Cerebellar nuclear complex (tissue), 1 donor: ENCODE measurements at places on chromosomes 6 and 20.

- no peak for DNase-seq
Observed at GRCh38 chr6:127186889-127187288, 68.4 kb downstream of the RSPO3 start.

GRCh38 chr6:72861059-72861458, 239.2 kb downstream of the KCNQ5 start:
- no peak for DNase-seq

- no peak for DNase-seq
Observed at GRCh38 chr6:141029908-141030307, 1102.8 kb upstream of the GJE1 start.

DNA sequence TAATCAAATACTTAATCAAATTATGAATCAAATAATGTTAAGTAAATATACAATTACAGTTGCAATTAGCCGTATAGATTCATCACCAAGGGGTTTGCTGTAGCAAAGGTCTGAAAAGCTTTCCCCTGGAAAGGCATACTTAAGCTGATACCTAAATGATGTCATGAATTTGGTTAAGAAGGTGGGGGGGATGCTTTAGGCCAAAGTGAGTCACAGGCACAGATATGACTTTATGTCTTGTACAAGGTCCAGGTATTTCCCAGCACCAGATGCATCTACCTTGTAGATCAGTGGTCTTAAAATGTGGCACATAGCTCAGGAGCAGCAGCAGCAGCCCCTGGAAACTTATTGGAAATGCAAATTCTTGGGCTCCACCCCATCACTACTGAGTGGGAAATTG, 557.3 kb upstream of the CDH4 start:
- no peak for DNase-seq

- DNase-seq, result no peak
Observed at GRCh38 chr20:16821211-16822089, 73.3 kb downstream of the OTOR start.

DNA sequence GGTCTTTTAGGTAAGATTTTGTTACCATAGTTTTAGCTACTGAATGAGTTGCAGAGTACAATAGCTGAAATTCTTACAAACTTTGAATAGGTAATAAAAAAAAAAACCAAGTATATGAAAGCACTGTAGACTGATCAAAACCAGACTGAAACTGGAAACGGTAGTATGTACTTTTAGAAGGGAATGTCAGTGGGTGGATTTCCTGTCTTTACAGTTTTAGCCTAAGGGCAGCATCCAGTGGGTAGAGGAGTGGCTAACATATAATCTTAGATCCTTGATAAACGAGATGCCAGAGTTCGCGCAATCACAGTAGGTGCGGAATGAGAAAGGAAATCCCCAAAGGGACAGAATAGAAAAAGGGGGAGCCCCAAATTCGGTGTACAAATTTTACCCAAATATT, 385.9 kb upstream of the RUNX2 start:
- no peak for DNase-seq

DNA sequence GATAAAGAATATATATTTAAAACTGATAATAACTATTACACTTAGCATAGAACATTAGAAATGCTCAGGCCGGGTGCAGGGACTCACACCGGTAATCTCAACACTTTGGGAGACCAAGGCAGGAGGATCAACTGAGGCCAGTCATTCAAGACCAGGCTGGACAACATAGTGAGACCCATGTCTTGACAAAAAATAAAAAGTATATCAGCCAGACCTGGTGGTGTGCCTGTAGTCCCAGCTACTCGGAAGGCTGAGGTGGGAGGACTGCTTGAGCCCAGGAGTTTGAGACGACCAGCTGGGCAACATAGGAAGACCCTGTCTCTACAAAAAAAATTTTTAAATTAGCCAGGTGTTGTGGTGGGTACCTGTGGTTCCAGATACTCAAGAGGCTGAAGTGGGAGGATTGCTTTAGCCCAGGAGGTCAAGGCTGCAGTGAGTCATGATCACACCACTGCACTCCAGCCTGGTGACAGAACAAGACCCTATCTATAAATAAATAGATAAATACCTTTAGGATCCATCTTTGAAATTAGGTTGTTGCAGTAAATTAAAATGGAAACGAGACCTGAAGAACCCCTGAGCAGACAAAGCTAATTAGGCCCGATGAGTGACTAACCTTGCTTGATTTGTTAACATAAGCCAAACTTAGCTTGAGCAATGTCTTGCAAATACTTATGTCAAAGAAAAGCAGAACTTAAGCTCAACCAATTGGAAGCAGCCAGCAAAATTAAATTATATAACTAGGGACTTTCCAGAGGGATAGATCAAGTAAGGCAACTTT, 75.8 kb upstream of the E2F3 start:
- no peak for DNase-seq

- DNase-seq, result no peak
Observed at GRCh38 chr6:159943101-159943632, 25.7 kb upstream of the IGF2R start.

GRCh38 chr6:10633216-10633615, 61.2 kb downstream of the C6orf52 start:
- no peak for DNase-seq
